ENCODE measurements at places on chromosomes 5 and 9. TPM values are rescaled to one million over a fixed set of nuclear protein-coding genes. Genes with fewer than 3 reads are reported as not detected.
A peak's percentile ranks its signal among the peaks of the same experiment; 100 is the strongest.

Gene CNTFR
- 7.8 TPM for total RNA-seq

Gene C9
- not detected for total RNA-seq

Gene CCDC183
- total RNA-seq: 1.5 TPM

Gene SPINK5
- 0.35 TPM for total RNA-seq

Gene SLC34A3
- total RNA-seq: not detected

Gene PLCXD3
- 79.3 TPM for total RNA-seq

DNA sequence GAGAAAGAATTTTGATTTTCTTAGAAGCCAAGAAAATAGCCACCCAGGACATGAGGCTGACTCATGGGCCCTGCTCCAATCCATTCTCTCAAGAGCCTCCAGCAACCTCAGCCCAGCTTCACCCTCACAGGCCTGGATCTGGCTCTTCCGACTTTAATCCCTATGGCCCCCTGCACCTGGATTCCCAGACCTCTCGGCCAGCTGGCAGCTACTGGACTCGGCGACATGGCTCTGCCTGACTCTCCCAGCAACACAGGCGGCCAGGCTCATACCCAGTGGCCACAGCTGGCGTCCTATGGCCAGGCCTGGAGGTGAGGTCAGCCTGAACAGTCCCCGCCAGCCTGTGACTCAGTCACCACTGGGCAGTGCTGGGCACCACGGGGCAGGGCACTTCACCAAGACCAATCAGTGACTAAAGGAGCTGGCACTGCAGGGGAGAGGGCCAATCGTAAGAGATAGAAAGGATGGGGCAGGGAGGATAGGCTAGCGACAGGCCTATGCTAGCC is 6.2 kb upstream of the PDLIM4 start:
- DNase-seq: no peak

DNA sequence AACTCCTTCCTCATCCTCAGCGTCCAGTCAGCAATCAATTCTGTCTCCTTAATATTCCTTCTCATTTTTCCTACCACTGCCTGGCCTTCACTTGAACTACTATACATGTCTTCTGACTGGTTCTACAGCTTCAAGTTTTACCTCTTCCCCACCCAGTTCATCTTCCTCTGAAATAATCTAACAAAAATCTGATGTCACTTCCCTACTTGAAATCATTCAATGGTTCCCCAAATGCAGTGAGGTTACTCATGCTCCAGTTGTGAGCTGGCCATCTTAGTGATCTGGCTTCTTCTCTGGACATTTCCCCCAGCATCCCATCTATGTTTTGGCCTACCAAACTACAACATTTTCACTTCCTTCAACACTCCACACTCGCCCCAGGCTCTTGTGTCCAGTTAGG is 14.9 kb upstream of the TMEM267 start:
- no peak for DNase-seq

GRCh38 chr9:126985870-126986498 is 71.4 kb downstream of the RALGPS1 start:
- peak; percentile 87 for DNase-seq

GRCh38 chr9:107520186-107520585 is 30.6 kb upstream of the KLF4 start:
- no peak for DNase-seq

DNA sequence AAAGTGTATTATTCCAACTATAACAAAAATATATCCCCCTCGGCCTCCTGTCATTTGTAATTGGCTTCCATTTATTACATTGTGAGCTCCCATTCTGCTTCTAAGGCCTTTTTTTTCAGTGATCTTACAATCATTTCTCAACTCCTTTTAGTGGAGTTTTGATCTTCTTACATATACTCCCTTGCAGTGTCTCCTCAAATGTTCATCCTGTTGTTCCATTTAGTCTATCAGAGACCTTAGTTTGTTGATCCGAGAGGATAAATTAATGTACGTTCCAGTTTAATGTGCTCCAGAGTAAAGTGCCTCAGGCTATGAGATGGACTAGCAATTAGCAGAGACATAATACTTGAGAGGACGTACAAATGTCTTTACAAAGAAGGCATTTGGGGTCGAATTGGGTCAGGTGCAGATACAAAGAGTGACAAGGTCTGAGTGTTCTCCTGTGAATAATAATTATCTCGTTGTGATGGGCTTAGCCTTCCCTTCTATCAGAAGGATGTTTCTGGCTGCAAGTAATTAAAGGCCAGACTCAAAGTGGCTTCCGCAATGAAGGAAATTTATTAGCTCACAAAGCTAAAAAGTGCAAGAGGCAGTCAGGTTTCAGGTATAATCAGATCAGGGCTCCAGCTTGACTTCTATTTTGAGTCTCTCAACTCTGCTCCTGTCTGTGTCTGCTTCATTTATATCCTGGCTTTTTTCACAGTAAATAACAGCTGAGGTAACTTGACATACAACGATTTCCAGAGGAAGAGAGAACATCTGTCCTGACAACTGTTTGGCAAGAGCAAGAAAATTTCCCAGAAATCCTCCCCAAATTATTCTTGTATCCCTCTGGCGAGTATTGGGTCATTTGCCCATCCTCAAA is 30.1 kb downstream of the ARRDC3 start:
- no peak for DNase-seq

- DNase-seq: no peak
These were observed 22.0 kb downstream of the NUP188 start for GRCh38 chr9:128969491-128969890.

GRCh38 chr5:108729242-108729615 is 18.5 kb upstream of the FER start:
- DNase-seq: no peak

DNA sequence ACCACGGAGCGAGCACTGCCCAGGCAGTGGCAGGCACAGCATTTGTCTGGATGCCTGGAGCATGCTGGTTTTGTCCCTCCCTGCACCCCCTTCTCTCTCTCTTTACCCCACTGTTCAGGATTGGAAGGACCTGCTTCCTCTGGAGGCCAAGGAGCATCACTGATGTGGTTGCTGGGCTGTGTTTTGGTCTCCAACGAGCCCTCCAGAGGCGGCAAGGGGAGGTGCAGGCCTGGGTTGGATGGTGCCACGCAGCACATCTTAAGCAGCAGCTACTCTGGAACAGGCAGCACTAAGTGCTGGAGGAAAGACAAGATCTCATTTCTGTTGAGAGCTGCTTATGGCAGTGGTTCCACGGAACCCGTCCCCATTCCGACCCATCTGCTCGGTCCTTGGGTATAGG is 139.6 kb downstream of the CMYA5 start:
- DNase-seq: no peak

DNA sequence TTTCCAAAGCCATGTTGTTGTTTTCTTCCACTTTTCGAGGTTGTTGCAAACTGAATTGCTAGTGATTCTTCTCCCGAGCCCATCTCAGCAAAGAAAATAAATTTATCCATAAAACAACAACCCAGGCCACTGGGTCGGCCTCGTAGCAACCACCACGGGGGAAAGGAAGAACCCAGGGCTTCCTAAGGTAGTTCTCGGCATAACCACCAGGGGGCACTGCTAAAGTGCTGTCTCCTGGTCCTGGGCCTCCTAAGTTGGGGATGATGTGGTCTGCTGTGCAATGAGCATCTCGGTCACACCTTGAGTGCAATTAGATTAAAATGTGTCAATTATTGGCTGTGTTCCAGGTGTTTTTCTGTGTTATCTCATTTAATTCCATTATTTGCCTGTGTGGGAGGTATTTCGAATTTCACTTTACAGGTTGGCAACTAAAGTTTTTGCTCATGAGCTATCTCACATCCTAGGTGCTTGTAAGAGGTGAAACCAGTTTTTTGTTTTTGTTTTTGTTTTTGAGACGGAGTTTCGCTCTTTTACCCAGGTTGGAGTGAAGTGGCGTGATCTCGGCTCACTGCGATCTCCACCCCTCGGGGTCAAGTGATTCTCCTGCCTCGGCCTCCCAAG is 102.8 kb upstream of the DAP start:
- peak; percentile 57 for DNase-seq

All from Right ventricle myocardium superior (tissue), 1 donor.